ENCODE measurements at places on chromosomes 3 and 15. TPM values are rescaled to one million over a fixed set of nuclear protein-coding genes. Genes with fewer than 3 reads are reported as not detected.

The ANKRD63 gene
- 0.52 TPM for total RNA-seq

The BUB1B gene
- not detected for total RNA-seq

The ABTB1 gene
- 42.8 TPM for total RNA-seq

The SNRPN gene
- total RNA-seq = 119 TPM

The GOLGA6L4 gene
- 7.6 TPM for total RNA-seq

The GOLGA8G gene
- not detected for total RNA-seq

The SMCO1 gene
- not detected for total RNA-seq

The SLC22A14 gene
- total RNA-seq = not detected

The ZIC1 gene
- total RNA-seq = not detected

The SLC28A1 gene
- 0.43 TPM for total RNA-seq

The CCDC14 gene
- total RNA-seq = 53.3 TPM

The SPATA12 gene
- not detected for total RNA-seq

The ILDR1 gene
- total RNA-seq = not detected

The ZNF662 gene
- 13.8 TPM for total RNA-seq

The PRR23C gene
- not detected for total RNA-seq

The LHFPL4 gene
- not detected for total RNA-seq

The GPR15 gene
- not detected for total RNA-seq

The GCNT3 gene
- total RNA-seq = not detected

The NRROS gene
- 36.8 TPM for total RNA-seq

The GOLGA8J gene
- total RNA-seq = 0.37 TPM

- DNase-seq = no peak
Observed at GRCh38 chr3:119647171-119647570, 13.2 kb downstream of the POPDC2 start.

- DNase-seq = no peak
Observed at GRCh38 chr3:72756900-72757299, 91.3 kb downstream of the SHQ1 start.

- DNase-seq = no peak
Observed at GRCh38 chr15:50544368-50544767, 2.1 kb downstream of the USP50 start.

DNA sequence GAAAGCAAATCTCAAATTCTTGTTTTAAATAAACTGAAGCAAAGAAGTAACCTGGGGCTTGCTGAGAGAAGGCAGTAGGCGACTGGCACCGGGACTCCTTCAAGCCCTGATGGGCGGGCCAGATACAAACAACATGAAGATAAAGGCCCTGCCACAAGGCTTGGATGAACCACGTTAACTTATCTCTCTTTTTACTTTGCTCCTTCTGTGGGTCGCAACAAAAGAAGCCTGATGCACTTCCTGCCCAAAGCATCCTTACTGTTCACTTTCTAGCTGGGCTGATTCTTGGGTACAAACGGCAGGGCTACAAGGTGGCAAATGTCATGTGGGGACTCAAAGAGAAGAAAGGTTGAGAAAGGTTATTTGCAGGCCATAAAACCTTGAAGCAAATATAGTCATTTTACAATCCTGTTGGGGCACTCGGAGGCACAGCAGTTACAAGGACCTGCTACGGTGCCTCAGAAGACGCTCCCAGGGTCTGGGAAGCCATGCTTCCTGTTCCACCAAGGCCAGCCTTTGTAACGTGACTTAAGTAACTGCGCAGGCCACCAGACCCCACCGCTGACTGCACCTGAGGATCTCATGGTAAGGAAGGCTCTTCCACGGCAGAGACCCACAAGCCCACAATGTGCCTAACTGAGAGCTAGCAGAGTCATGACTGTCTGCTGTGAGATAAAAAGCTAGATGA lies 71.1 kb downstream of the CHSY1 start:
- DNase-seq = no peak

GRCh38 chr15:62068071-62068809 lies 1.5 kb downstream of the C2CD4A start:
- DNase-seq = peak; percentile 39

DNA sequence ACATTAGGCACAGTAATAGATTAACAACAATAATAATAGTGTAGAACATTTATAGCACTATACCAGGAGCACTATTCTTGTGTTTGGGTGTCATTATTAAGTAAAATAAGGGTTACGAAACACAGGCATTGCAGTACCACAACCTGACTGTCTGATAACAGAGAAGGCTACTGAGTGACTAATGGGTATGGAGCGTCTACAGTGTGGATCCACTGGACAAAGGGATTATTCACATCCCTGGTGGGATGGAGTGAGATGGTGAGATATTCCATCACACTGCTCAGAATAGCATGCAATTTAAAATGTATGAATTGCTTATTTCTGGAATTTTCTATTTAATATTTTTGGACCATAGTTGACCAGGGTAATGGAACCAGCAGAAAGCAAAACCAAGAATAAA lies 18.2 kb downstream of the MINDY4B start:
- DNase-seq = no peak

- no peak for DNase-seq
Observed at GRCh38 chr3:52820736-52821135, 9.7 kb downstream of the ITIH4 start.

- no peak for DNase-seq
Observed at GRCh38 chr3:146705225-146705624, 100.1 kb upstream of the PLSCR5 start.

- DNase-seq = no peak
Observed at GRCh38 chr3:190531406-190531805, 17.5 kb downstream of the IL1RAP start.

- DNase-seq = peak; percentile 19
Observed at GRCh38 chr3:139302084-139302800, 41.6 kb upstream of the MRPS22 start.

GRCh38 chr3:177281292-177282118 lies 84.2 kb upstream of the TBL1XR1 start:
- no peak for DNase-seq

DNA sequence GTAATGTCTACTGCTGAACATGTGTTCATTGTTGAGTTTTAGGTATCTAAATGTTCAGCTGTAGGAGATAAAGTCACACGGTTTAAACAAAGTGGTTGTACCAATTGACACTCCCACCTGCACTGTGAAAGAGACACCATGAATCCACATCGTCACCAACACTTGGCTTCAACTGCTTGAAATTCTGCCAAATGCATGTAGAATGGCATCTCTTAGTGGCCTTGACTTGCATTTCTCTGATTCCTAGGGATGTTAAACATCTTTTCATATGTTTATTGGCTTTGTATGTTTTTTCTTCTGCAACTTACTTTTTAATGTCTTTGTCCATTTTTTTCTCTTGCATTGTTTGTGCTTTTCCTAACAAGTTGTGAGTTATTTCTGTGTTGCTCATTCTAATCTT lies 43.4 kb downstream of the RPLP1 start:
- no peak for DNase-seq

DNA sequence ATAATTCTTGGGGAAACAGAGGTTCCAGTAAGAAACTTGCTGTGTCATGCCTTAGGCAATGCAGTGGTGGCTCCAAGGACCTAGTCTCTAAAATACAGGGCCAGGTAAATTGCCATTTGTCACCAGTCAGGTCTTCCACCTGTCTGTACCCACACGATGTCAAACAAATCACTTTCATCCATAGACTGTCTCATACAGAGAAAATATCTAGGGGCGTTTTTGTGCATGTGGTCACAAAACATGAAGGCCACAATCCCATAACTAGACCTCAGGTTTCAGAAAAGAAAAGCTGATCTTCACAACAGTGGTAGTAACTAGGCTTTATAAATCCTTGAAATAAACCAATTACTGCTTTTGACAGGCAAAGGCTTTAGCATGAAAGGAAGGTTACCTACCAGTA lies 92.3 kb downstream of the SLC9A9 start:
- no peak for DNase-seq

GRCh38 chr15:81856634-81857026 lies 189.2 kb downstream of the MEX3B start:
- DNase-seq = no peak

GRCh38 chr3:177899275-177900067 lies 636.8 kb upstream of the KCNMB2 start:
- no peak for DNase-seq

- no peak for DNase-seq
Observed at GRCh38 chr3:56789076-56789475, 12.7 kb downstream of the ARHGEF3 start.

GRCh38 chr15:57090496-57090859 lies 172.0 kb downstream of the TCF12 start:
- DNase-seq = no peak

DNA sequence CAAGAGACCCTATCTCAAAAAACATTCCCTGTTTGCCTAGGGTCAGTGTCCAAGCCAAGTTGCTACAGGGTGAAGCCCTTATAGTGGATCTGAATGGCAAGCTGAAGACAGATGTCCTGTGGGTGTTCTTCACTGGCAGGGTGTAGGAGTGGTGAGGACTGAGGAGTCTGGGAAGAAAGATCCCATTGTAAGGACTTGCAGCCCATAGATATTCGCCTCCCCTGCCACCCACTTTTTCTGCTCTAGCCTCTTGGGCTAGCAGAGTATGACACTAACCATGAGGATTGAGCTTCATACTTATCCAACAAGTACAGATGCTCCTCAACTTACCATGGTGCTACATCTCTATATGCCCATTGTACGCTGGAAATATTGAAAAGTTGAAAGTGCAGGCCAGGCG lies 13.2 kb downstream of the CYP19A1 start:
- no peak for DNase-seq

DNA sequence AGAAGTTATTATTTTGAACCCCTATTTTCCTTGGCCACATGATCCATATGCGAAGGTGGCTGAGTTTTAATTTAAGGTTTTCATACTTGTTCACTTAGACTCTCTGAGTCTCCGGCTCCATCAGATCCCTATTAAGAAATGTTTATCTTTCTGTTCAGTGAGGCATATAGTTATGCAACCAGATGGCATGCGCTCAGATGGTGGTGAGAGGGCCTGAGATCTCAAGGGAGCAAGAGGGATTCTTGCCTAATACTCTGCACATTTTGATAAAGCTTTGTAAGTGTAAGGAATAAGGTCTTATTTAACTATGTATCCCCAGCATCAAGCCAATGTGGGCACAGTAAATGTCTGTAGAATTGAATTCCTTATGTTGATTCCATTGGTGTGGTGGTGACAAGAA lies 78.9 kb upstream of the DPH6 start:
- no peak for DNase-seq
